ENCODE measurements at places on chromosomes 7 and 10.

DNA sequence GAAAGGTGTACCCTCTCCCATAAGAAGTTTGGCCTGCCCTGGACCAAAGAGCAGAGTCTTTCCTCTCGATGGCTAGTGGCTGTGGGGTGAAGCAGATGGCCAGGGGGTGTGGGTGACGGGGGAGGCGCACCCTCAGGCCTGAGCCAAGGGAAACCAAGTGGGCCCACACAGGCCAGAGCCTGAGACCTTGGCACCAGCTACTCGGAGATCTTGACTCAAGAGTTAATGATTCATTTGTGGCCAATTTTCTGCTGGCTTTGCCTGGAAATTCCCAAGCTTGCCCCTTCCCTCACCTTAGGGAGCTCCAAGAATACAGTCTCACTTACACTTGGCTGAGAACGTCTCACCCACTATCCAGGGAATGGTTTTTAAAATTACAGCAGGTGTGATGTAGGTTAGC is 42.7 kb downstream of the ZMIZ1 start:
- DNase-seq: no peak

DNA sequence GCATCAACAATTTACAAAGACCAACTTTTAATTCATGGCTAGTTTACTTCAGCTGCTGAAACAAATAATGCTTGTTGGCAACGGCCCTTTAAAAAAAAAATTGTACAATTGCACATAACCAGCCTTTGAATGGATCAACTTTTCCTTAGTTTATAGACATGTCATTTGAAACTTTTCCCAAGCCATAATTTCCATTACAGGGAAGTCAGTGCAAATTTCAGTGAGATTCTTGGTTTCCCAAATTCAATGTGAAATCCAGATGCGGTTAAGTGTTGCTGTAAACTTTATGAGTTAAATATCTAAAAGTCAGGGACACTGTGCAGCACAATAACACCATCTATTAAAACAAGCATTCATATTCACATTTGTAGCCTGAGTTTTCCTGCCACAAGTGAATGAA is 182.2 kb downstream of the JAZF1 start:
- DNase-seq: no peak

DNA sequence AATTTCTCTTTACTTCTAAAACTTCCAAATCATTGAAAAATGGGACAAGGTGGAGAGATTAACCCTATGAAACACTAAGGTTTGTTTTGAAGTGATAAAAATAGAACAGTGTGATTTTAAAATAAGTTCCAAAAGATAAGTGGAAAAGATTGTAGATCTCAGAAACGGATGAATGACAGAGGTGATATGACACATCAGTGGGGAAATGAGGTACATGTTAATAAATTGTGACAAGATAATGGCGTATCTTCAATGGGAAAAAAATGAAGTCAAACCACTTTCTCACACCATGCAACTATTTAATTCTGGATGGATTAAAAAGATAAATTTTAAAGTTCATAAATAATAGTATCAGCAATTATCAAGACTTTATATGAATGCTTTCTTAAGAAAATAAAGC is 159.7 kb upstream of the VWC2 start:
- DNase-seq: no peak

- DNase-seq: peak; percentile 27
Measured at GRCh38 chr10:84945791-84946190, 617.4 kb downstream of the CCSER2 start.

GRCh38 chr7:909358-910329 is 33.3 kb downstream of the GET4 start:
- DNase-seq: no peak

DNA sequence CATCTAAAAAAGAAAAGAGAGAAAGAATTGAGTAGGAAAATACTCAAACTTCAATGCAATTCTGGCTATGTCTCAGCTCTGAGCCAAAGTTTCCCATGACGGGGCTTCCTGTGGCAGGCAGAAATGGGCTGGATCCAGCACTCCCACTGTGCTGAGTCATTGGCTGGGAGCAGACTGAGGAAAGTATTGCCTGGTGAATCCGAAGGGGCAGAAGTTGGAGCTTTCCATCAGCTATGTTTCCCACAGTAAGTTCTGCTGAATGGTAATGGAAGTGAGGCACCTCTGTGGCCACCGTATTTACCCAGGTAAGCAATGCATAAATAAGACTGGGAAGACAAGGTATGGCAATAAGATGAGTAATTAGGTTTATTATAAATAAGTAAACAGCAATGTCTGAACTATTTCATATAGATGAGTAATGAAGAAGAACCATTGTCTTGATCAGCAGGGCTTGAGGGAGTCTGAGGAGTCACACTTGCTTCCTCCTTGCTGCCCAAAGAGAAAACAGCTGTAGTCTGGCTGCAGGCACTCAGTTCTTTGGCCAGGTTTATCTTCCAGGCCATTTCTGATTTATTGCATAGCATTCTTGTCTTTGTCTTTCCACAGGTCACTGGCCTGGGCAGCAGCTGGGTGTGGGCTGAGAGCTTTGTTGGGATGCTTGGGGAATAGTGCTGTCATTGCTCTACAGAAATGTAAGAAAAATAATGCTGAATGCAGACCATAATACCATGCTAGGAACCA is 255.3 kb downstream of the DNAJB9 start:
- DNase-seq: no peak

- no peak for DNase-seq
Measured at GRCh38 chr10:99456931-99457288, 26.5 kb upstream of the GOT1 start.

DNA sequence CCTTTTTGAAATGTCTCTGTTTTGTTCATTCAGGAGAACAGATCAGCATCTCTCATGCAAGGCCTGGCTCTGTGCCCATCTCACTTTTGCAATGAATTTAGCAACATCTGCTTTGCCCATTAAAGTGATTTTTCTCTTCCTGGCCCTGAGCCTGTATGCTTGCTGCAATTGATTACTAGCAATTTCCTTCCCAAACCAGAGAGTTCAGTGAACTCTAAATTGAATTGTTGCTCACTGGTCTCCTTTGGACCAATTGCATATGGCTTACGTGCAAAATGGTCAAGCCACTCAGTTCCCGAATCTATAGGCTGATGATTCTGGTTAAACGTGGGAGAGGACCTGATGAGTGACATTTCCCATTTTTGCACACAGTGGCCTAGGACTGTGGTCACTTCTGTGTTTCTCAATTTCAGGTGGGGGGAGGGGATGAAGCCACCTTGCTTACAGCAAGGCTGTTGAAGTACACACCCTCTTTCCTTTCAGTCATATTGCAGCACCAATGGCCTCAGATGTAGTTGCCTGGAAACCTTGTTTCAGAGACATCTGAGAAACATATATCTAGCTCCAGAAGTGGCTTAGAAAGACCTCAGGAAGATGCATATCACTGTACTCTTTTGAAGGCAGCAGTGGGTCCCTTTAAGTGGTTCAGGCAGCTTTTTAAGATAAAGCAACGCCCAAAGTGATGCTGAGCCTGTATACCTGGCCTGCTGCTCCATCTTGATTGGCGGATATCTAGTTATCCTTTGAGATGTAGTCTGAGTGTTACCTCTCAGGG is 201.4 kb downstream of the PTEN start:
- DNase-seq: no peak

DNA sequence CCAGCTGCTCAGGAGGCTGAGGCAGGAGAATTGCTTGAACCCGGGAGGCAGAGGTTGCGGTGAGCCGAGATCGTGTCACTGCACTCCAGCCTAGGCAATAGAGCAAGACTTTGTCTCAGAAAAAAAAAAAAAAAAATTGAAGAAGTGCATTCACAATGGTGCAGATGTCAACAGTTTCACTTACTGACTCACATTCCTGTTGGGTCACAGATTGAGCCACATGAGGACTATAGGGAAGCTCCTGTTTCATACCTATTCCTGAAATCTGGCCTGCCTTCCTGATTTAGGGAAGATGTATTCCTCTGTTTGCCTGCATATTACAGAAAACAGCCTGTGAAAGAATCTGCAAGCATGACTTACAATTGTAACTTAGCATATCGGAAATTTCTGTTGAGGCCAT is 78.2 kb downstream of the AKR1C4 start:
- no peak for DNase-seq

DNA sequence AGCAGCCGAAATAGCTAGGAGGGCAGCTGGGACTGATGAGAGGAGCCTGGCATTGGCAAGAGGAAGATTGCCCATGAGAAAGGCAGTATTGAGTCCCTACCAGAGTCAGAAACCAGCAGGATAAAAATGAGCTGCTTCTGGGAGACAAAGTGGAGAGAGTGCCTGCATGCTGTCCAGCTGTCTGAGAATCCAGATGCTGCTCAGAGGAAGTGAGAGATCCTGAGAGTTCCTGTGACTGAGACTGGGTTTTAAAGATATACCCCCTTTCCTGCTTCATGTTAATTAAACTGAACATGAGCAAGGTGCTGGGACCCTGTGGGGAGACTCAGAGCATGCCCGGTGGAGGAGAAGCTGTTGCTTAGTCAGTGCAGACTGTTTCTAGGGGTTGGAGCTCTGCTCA is 107.5 kb downstream of the KIF20B start:
- no peak for DNase-seq

GRCh38 chr10:104707602-104708459 is 66.7 kb downstream of the SORCS3 start:
- peak; percentile 21 for DNase-seq

DNA sequence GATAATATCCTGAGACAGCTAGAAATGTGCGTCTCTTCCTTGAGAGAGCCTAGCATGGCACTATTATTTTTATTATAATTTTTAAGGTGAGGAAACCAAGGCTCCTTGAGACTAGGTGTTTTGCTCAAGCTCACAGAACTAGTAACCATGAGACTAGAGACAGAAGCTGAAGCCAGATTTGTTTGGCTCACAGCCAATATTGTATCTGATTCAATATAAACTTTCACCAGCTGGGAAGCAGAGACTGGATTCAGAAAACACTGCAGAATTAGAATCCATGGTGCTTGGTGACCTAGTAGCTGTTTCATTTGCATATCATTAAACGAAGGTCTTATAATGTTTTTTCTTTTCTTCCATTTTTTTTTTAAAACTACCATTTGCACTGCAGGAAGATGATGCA is 64.4 kb downstream of the DNAJB9 start:
- DNase-seq: peak; percentile 33

- no peak for DNase-seq
Measured at GRCh38 chr10:78700413-78700812, 368.4 kb upstream of the ZMIZ1 start.

DNA sequence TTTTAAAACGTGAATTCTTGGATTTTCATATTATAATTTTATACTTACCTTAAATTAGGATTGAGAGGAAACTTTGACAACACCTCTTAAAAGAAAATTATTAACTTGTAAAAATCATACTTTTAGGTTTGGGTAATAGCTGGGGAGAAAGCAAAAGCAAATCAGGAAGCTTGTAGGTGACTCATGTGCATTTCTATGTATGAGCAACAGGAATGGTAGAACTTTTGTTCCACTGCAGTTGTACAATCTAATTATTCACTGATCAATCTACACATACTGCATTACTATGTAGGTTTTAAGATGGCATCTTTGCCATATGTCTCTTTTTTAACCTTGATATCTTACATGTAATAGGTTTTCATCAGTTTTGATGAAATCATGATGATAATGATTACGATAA is 223.2 kb downstream of the PRKG1 start:
- DNase-seq: no peak

DNA sequence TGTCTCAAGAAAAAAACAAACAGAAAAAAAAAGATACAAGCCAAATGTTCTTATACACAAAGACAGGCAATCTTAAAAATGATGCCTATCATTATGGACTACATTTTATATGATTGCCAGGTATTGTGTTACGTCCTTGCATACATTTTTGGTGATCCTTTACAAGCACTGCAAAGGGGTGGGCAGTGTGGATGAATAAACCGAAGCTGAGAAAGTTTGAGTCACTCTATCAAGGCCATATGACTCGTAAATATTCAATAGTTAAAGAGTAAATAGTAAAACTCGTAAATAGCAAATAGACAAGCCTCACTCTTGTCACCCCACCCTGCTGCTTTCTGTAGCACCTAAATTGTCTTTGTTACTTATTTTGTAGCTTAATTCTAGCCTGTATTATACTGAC is 326.2 kb downstream of the FRMD4A start:
- no peak for DNase-seq

All from NCI-H2081 (cell line).